Spinal cord (tissue), 10 donors: ENCODE measurements at places on chromosomes 16 and 17.

GRCh38 chr17:52297230-52298010 is 138.9 kb upstream of the CA10 start:
- DNase-seq = no peak

GRCh38 chr17:2040219-2040827 is 1.5 kb upstream of the OVCA2 start:
- no peak for DNase-seq

DNA sequence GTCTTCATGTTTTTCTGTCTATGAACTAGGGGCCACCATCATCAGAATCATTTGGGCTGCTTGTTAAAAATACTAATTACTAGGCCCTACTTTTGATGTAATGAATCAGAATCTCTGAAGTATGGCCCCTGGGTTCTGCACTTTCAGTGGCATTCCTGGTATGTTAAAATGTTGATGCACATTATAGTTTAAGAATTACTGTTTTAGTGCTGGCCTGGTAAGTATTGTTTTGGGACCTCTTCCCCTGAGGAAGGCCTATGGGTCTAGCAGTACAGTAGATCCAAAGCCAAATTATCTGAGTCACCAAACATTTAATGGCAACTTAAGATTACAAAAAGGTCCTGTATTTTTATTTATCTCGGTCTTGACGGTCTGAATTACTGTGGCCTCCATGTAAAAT is 58.8 kb downstream of the AP2B1 start:
- DNase-seq = no peak

DNA sequence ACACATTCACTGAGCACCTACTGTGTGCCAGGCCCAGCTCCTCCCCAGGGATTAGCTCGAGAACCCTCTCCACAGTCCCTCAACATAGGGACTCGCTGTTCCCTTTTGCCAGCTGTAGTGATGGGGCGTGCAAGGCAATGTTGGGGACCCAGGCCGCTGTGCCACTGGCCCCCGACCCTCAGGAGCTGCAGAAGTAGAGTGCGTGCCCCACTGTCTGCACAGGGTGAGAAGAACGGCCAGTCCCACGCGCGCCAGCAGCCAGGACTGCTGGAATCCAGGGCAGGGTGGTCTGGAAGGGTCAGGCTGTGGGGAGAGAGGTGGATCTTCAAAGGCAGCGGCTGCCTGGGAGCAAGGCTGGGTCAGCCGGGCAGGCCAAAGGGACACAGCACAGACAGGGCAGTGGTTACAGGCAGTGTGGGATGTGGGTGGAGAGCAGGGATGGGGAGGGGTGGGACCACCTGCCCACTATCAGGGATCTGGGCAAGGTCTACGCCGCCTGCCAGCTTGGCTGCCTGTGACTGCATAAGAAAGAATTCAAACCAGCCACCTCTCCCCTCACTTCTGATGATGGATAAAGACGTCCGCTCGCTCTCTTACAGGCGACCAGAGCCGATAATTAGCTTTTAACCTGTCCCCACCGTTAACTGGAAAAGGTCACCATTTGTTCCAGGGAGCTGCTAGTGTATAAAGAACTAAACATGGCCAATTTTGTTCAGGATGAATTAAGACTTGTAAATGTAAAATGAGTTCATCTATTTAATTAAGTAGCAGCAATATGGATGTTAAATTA is 86.7 kb upstream of the GSE1 start:
- DNase-seq = no peak

DNA sequence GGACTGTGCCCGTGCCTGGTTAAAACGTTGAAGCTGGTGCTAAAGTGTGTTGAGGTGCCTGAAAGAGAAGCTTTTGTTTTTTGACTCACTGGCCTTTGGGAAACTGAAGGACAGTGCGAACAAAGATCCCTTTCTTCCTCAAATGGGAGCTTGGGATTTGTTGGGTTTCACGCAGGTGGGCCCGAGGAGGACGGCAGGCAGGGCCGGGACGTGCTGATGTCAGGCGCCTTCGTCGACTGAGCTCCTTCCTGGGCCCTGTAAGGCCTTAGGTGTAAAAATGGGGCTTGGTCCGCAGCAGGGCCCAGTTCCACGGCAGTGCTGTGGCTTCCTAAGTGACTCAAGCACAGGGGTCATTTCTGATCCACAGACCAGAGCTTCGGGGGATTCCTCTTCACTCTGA is 106.9 kb downstream of the BANP start:
- no peak for DNase-seq

- DNase-seq = peak; percentile 75
These were observed 15.3 kb upstream of the FZD2 start for GRCh38 chr17:44541884-44542581.

DNA sequence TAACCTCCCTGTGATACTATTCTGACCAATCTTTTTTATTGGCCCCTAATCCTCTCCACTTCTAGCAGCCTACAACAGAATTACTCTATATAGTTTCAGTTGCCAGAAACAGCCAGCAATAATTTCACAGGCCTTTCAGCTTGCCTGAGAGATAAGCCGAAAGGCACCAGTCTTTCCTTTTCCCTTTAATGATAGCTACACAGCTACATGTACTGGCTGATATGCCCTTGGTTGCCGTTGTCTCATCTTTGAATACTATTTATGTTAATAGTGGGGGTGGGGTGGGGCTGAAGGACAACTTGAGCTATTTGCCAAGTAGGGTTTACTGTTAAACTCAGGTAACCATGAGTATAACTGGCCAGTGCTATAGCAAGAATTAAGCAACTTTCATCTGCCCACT is 35.8 kb upstream of the RASL10B start:
- DNase-seq = no peak

- DNase-seq = peak; percentile 85
These were observed 591 bp upstream of the TNFSF13 start for GRCh38 chr17:7557775-7558543.

DNA sequence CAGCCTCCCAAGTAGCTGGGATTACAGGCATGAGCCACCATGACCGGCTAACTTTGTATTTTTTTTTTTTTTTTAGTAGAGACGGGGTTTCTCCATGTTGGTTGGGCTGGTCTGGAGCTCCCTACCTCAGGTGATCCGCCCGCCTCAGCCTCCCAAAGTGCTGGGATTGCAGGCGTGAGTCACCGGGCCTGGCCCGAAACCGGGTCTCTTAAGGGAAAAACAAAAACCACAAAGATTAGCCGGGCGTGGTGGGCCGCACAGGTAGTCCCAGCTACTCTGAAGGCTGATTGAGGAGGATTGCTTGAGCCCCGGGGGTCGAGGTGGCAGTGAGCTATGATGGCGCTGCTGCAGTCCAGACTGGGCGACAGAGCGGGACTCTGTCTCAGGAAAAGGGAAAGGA is 19.9 kb upstream of the RBL2 start:
- no peak for DNase-seq

GRCh38 chr16:75811020-75811634 is 84.8 kb upstream of the CPHXL start:
- no peak for DNase-seq

- DNase-seq = no peak
These were observed 1.5 kb upstream of the FAAP100 start for GRCh38 chr17:81553616-81554181.

GRCh38 chr17:81128774-81129173 is 36.5 kb upstream of the PVALEF start:
- peak; percentile 83 for DNase-seq

GRCh38 chr16:12155235-12155634 is 178.7 kb downstream of the SNX29 start:
- DNase-seq = no peak

DNA sequence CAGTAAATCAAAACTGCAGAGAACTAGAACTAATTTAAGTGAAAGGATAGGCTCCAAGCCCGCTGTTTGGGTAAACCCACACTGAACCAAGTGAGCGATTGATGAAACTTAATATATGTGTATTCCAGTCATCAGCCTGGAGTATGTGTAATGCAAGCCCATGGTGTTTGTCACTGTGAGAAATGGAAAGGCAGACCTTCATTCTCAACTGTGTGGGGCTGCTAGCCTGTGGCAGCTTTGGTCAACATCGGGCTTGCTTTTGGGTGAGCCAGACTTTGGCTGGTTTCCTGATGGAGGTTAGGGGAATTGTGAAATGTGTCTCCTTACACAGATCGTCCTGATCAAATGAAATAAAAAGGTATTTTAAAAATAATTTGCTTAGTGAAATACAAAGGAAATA is 279.9 kb downstream of the IRX3 start:
- no peak for DNase-seq

- DNase-seq = no peak
These were observed 9.4 kb upstream of the ATP5MC1 start for GRCh38 chr17:48883171-48883570.

- no peak for DNase-seq
These were observed 61.7 kb upstream of the LGALS9 start for GRCh38 chr17:27569257-27569722.

- no peak for DNase-seq
These were observed 48.2 kb upstream of the STH start for GRCh38 chr17:45950888-45951287.
